Cortex of kidney (tissue), 1 donor: ENCODE measurements at places on chromosomes 6 and 20.

- DNase-seq, result no peak
Measured at GRCh38 chr6:30206152-30206551, 7.1 kb downstream of the TRIM26 start.

- DNase-seq, result no peak
Measured at GRCh38 chr20:52105442-52106422, 85.8 kb downstream of the ZFP64 start.

GRCh38 chr6:7819431-7820015 is 91.1 kb downstream of the TXNDC5 start:
- DNase-seq, result no peak

GRCh38 chr20:17679941-17680835 is 1.9 kb downstream of the RRBP1 start:
- no peak for DNase-seq
